Hematopoietic multipotent progenitor cell treated with erythropoietin and hydrocortisone succinate and interleukin-3 and kit ligand, for 15 days (in vitro differentiated cells): ENCODE measurements at places on chromosomes 6 and 20.

GRCh38 chr20:52083627-52084232 is 107.8 kb downstream of the ZFP64 start:
- no peak for DNase-seq

GRCh38 chr6:968791-969190 is 275.9 kb upstream of the EXOC2 start:
- no peak for DNase-seq

GRCh38 chr20:15642676-15643075 is 930.6 kb downstream of the KIF16B start:
- no peak for DNase-seq

DNA sequence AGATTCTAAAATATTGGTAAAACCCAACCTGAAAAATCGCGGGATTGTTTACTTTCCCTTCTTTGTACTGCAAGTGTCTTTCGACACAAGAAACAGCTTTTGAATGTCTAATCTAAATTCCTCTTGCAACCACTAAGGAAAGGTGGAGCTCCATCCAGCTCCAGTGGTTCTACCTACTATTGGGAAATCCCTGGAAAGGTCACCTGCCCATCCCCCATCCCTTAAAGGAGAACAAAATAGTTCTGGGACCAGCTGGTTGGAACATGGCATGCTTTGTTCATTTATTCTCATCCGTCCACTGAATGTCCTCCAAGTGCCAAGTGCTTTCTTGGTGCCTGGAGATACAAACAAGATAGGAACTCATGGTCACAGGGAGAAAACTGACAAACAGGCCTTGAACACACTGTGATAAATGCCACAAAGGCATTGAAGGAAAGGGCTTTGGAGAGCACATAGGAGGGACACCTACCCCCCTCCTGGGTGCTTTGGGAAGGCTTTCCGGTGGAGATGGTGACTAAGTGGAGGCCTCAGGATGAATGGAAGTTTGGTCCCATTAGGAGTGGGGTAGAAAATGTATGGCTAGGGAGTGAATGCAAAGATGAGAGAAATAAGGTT is 2.3 kb upstream of the CITED2 start:
- DNase-seq = peak; percentile 18

DNA sequence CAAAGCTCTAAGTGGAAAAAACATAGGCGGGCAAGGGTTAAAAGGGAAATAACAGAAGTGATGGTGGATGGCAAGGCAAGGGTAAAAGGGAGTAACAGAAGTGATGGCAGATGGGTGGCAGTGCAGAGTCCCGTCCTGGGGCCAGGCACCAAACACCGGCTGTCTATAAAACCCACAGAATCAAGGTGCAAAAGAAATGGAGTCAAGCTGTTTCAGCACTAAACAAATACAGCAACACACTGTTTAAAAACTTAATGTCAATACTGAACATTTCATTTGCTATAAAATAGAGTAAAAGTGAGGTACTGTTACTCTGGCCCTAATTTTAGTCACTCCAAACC is 87.6 kb downstream of the MAN1A1 start:
- DNase-seq = no peak

DNA sequence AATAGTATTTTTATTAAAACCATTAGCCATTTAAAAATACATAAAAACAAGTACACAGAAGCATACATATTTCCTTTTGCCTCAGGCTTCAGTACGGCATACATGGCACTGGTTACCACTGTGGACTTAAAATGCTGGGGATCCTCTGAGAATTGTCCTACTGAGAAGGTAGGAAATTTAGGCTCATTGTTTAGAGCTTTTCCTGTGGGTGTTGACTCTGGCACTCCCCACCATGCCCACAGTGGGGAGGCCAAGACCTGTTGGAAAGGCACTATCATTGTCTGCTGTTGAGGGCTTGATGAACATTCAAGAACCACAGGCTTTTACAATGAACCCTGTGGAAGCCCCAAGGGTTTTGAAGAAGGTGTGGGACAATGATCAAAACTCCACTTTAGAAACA is 473.4 kb downstream of the BTBD3 start:
- no peak for DNase-seq

GRCh38 chr6:122715725-122716124 is 63.8 kb upstream of the FABP7 start:
- DNase-seq = no peak

GRCh38 chr6:75691012-75691411 is 58.0 kb upstream of the MYO6 start:
- no peak for DNase-seq

GRCh38 chr6:79240509-79240908 is 6.0 kb upstream of the HMGN3 start:
- DNase-seq = no peak

GRCh38 chr6:87356181-87356580 is 11.6 kb downstream of the C6orf163 start:
- no peak for DNase-seq

GRCh38 chr20:48919882-48920526 is 1.5 kb upstream of the ARFGEF2 start:
- no peak for DNase-seq

- DNase-seq = no peak
These were observed 343.8 kb upstream of the MMS22L start for GRCh38 chr6:97626671-97627441.

DNA sequence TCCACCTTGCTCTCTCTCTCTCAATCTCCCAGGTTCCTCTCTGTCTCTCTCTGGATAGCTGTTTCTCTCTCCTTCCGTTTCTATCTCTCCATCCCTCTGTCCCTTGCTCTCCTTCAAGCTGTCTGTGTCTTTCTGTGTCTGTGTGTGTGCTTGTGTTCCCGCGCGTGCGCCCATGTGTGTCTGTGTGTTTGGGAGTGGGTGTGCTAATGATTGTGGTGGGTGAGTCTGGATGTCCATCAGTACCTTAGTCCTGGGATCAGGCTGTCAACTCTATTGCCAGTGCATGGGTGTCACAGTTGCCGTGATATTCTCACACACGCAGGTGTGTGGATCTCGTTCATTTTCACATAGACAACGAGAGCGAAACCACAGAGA is 1380.6 kb upstream of the DEFB115 start:
- no peak for DNase-seq

- DNase-seq = no peak
These were observed 21.8 kb upstream of the SRF start for GRCh38 chr6:43149265-43149664.

DNA sequence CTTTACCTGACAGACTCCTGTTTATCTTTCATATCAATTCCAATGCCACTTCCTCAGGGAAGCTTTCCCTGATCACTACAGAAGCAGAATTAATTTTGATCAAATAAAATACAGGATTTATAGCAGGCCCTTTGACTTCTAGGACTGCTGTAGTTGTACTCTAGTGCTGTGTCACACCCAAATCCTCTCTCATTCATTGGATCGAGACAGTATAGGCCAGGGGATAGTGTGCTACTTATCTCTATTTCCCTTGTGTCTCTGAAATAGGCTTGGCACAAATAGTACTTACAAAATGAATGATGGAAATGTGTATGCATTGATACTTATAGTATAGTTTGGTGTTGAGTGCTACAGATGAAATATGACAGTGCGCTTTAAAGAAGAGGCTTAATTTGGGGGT is 19.8 kb downstream of the RALY start:
- DNase-seq = peak; percentile 59

GRCh38 chr20:37528446-37529213 is 954 bp upstream of the BLCAP start:
- no peak for DNase-seq

GRCh38 chr6:168852376-168852884 is 401.2 kb downstream of the THBS2 start:
- no peak for DNase-seq

DNA sequence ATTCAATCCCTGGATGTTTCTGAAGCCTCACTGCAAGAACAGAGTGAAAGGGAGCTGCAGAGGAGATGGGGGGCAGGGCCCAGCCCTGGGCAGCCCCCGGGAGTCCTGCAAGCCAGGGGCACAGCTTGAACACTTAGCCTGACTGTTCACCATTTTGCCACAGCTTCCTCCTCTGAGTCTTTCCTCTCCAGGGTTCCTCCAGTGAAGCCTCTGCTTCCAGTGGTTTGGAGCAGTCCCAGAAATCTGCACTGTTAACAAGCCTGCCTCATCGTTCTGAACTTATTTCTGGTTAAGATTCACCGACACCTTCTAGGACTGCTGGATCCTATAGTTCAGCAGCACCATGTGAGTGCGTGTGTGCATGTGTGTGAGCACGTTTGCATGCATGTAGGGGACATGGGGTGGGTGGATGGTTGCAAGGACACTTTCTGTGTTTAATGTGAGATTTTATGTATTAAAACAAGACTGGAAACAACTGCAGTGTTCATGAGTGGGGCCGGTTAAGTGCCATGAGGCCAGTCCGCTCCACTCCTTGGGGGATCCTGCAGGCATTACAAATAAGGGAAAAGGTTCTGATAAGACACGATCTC is 24.6 kb downstream of the CEBPB start:
- no peak for DNase-seq

GRCh38 chr6:2881423-2881822 is 21.7 kb downstream of the SERPINB9 start:
- no peak for DNase-seq

DNA sequence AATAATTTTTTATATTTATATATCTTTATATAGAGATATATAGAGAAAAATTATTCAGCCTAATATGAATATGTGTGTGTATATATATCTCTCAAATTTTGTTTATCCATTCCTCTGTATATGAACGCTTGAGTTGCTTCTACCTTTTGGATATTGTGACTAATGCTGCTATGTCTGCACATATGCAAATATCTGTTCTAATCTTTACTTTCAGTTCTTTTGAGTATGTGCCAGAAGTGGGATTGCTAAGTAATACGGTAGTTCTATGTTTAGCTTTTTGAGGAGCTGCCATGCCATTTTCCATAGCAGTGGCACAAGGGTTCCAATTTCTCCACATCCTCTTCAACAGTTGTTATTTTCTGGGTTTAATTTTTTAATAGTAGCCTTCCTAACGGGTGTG is 72.8 kb upstream of the CEP85L start:
- DNase-seq = no peak

GRCh38 chr6:159233365-159234101 is 64.3 kb downstream of the FNDC1 start:
- DNase-seq = no peak

- no peak for DNase-seq
These were observed 28.7 kb downstream of the PYGB start for GRCh38 chr20:25276533-25277050.

DNA sequence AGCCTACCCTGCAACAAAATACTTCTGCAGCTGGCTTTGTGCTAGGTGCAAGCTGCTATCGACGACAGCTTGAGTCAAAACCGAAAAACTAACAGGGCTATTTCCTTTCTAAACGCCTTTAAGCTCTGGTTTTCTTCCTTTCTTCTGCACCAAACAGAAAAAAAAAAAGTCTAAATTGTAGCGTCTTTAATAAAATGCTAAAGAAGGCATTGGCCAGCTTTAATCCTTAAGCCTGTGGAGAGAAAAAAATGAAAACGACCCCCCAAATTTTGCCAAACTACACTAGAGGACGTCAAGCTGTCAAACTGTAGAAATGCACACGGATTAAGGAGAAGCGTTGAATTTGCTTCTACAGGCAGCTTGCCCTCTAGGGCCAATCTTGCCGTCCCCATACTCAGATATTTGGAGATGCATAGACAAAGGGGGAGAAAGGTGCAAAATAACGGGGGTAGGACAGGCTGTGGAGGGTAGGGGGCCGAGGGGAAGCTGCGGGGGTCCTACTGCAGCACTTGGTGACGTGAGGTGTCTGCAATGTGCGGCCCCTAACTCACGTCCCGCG is 1.4 kb upstream of the NRN1 start:
- no peak for DNase-seq

GRCh38 chr6:160798625-160799024 is 96.6 kb downstream of the PLG start:
- DNase-seq = no peak

GRCh38 chr6:52403627-52404026 is 16.5 kb upstream of the EFHC1 start:
- peak; percentile 77 for DNase-seq

DNA sequence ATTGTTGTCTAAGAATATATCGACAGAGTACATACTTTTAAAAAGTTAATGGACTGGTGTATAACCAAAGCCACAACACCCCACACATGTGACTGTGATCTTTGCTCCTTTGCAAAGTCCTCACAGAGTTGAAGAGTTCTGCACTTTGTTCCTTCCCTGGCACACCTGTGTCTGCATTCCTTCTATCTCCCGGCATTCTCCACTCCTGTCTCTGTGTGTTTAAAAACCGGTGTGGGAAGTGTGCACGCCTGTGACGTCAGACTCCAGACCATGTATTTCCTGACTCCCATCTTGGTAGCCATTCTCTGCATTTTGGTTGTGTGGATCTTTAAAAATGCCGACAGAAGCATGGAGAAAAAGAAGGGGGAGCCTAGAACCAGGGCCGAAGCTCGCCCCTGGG is at the start of gene IYD:
Gene IYD (plus strand): TSS at position 251 of the 400 bp plus-strand sequence. CDS start 20 bp downstream, at position 271.
- DNase-seq = no peak

GRCh38 chr6:151475653-151476523 is 17.9 kb upstream of the CCDC170 start:
- peak; percentile 73 for DNase-seq

- DNase-seq = no peak
These were observed 3.3 kb upstream of the ACSS1 start for GRCh38 chr20:25061103-25061799.

GRCh38 chr6:77015350-77015749 is 447.9 kb downstream of the HTR1B start:
- DNase-seq = no peak

DNA sequence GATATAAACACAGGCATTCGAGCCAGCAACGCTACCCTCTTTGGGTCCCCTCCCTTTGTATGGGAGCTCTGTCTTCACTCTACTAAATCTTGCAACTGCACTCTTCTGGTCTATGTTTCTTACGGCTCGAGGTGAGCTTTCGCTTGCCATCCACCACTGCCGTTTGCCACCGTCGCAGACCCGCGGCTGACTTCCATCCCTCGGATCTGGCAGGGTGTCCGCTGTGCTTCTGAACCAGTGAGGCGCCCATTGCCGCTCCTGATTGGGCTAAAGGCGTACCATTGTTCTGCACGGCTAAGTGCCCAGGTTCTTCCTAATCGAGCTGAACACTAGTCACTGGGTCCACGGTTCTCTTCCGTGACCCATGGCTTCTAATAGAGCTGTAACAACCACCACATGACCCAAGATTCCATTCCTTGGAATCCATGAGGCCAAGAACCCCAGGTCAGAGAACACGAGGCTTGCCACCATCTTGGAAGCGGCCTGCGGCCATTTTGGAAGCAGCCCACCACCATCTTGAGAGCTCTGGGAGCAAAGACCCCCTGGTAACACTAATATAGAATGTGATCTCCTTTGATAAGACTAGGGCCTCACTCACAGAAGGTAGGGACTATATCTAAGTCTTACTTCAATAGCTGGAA is 973 bp downstream of the UBD start:
- no peak for DNase-seq

- no peak for DNase-seq
These were observed 381 bp upstream of the BICRAL start for GRCh38 chr6:42781546-42781795.

DNA sequence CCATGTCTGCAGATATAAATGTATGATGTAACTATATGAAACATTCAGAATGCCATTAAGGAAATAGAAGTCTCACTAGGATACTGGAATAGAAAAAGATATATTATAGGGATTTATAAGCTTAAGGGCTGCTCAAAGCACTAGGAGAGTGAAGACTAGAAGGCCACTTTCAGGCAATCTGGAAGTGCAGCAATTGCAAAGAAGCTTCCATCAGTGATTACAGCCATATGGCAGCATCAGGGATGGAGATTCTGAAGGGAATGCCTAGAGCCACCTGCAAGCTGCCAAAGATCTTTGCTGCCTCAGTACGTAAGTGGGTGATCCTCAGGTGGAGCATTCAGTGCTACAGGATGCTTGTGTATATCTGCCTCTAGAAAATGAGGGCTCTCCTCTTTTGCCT is 796.2 kb upstream of the EPHA7 start:
- no peak for DNase-seq

GRCh38 chr20:25247000-25247517 is 826 bp upstream of the PYGB start:
- no peak for DNase-seq
